ENCODE measurements at places on chromosomes 4 and X. TPM values are rescaled to one million over a fixed set of nuclear protein-coding genes. Genes with fewer than 3 reads are reported as not detected.

Gene NLGN3
- total RNA-seq, result 0.20 TPM

Gene TET2
- 6.3 TPM for total RNA-seq

Gene CDKL5
- 1.7 TPM for total RNA-seq

Gene TAF1
- total RNA-seq, result 13.2 TPM

Gene SCD5
- total RNA-seq, result 1.6 TPM

Gene BTC
- total RNA-seq, result 0.20 TPM

Gene MAP3K15
- total RNA-seq, result 0.08 TPM

Gene GAGE12J
- 0.73 TPM for total RNA-seq

Gene CLCN5
- 24.8 TPM for total RNA-seq

Gene IDUA
- total RNA-seq, result 12.9 TPM

Gene CCKAR
- not detected for total RNA-seq

Gene BEX5
- total RNA-seq, result not detected

Gene TEX13D
- total RNA-seq, result not detected

Gene GYPA
- total RNA-seq, result 1.2 TPM

Gene PDE5A
- 0.53 TPM for total RNA-seq

Gene HS6ST2
- not detected for total RNA-seq

Gene REELD1
- 0.50 TPM for total RNA-seq

Gene SMIM10
- total RNA-seq, result 0.33 TPM

Gene UGT2B10
- 290 TPM for total RNA-seq
